ENCODE measurements at places on chromosomes 13 and 19. TPM values are rescaled to one million over a fixed set of nuclear protein-coding genes. Genes with fewer than 3 reads are reported as not detected.

Gene ZNF790
- total RNA-seq = 5.3 TPM

DNA sequence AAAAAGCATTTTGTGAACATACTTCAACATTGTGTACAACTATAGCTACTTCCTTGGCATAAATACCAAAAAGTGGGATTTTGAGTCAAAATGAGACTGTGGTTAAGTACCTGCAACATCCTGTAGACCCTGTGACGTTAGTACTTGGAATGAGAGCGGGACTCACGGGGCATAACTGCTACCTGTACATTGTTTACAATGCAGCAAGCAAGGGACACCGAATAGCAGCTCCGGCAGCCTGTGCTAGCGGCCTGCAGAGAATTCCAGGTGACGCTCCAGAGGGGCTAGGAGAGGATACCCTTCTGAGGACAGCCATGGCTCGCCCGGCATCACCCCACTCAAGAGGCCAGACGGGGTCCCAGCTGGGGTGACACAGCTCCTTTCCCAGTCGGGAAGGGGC is 824 bp upstream of the ZNF331 start:
- DNase-seq = no peak

GRCh38 chr19:29927944-29928625 is 14.0 kb upstream of the URI1 start:
- peak; percentile 58 for DNase-seq

Gene CYP2F1
- total RNA-seq = not detected

DNA sequence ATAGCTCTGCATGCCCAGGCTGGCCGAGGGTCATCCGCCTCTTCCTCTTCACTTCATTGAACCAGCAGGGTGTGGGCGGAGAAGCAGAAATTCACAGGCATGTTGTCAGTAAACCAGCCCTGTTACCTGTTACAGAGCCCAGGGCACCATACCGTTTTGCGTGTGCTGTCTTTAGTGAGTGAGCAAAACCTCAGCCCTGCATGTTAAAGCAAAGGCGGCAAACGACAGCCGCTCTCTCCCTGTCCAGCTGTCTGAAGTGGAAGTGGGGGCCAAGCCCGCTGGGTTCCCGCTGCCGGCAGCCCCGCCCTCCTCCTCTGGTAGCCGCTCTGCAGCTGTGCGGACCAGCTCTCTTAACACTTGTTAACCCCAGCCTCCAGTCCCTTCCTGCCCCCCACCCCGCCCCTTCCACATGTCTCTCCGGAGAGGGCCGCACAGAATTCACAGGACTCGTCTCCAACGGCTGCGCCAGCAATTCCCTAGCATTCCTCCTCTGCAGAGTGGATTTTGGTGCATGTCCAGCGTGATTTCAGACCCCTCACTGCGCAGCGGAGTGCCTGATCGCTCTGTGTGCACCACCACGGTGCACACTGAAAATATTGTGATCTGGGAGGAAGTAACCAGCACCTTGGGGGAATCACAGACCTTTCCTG is 12.7 kb downstream of the KLHL26 start:
- DNase-seq = no peak

- DNase-seq = no peak
Observed at GRCh38 chr19:58182577-58182988, 278 bp upstream of the ZNF274 start.

Gene BEST2
- not detected for total RNA-seq

DNA sequence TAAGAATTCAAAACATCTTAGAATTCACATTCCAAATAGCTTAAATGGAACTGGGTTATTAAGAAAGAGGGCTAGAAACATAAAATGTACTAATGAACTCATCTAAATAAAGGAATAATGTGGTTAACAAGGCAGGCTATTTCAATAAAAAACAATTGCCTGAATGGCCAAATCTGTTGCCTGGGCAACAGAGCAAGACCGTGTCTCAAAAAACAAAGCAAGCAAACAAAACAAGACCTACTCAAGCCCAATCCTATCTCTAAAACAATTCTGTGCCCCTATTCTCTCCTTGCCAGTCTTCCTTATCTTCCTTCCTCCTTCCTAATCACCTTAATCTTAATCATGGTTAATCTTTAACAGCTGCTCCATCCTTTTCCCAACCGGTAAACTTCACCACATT is 12.1 kb downstream of the IGFL1 start:
- DNase-seq = no peak
